ENCODE measurements at places on chromosomes 6 and 20.

GRCh38 chr6:32815115-32815514 is 1.7 kb downstream of the HLA-DOB start:
- DNase-seq, result no peak

GRCh38 chr6:166361077-166361429 is 18.7 kb upstream of the SFT2D1 start:
- no peak for DNase-seq

GRCh38 chr6:75204959-75205775 is 686 bp downstream of the COL12A1 start:
- DNase-seq, result no peak

DNA sequence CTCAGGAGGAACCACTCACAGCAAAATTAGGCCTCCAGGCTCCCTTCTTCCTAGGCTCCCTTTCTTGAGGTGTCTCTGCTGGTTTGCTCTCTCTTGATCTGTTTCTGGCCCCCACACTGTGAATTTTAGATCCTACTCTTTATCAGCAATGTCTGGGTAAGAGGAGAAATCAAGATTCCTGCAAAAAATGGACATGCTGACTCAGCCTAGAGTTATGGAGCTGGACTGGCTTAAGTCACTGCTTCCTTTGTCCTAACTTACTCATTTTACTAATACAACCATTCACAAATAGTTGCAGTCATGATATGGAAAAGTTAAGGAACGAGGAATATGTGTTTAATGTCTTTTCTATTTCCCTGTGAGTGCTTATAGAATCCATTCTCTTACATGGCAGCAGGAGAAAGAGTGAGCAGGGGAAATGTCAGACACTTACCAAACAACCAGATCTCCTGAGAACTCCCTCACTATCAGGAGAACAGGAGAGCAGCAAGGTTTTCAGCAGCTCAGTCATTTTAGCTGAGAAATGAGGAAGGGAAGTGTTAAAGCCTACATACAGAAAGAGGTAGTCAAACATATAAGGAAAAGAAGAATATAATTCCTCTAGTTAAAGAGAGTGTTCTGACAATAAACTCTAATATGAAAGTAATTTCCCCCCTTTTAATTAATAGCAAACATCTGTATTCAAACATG is 160.8 kb downstream of the PDE7B start:
- no peak for DNase-seq

GRCh38 chr6:12717356-12717755 is 789 bp downstream of the PHACTR1 start:
- DNase-seq, result no peak

DNA sequence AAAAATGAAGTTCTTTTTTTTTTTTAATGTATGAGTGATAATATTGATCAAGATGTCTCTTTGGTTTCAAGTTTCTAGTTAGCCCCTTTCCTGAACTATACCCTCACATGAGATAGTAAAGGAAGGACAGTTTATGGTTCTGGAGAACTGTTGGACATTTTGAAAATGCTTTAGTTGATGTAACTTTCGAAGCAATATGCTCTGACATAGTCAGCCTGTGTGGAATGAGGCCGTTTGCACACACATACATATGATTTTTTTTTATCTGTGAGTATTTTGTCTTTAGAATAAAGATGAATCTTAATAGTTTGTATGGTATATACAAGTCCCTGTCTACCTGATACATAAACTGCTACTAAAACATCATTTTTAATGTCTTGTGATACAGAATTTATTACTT is 177.0 kb downstream of the ARID1B start:
- DNase-seq, result no peak

All from CD4-positive, alpha-beta T cell treated with Interleukin-15 for 1 hour (primary cell).